ENCODE measurements at places on chromosomes 3 and 15.

DNA sequence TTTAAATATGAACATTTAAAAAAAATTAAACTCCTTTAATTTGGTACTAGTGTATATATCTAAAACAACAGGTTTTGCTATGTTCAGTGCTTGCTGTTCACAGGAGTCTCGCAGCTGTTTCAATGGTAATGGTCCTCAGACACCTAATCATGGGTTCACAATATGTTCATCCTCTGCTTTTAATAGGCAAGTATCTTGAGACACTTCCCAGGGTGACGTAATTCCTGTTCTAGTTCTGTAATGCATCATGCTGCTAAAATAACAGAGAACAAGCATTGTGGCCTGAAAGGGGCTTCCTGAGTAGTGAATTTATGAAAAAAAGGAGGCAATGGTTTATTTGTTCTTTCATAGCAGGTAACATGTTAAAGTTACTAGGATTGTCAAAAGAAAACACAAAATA, 625.2 kb upstream of the GBE1 start:
- DNase-seq = no peak

DNA sequence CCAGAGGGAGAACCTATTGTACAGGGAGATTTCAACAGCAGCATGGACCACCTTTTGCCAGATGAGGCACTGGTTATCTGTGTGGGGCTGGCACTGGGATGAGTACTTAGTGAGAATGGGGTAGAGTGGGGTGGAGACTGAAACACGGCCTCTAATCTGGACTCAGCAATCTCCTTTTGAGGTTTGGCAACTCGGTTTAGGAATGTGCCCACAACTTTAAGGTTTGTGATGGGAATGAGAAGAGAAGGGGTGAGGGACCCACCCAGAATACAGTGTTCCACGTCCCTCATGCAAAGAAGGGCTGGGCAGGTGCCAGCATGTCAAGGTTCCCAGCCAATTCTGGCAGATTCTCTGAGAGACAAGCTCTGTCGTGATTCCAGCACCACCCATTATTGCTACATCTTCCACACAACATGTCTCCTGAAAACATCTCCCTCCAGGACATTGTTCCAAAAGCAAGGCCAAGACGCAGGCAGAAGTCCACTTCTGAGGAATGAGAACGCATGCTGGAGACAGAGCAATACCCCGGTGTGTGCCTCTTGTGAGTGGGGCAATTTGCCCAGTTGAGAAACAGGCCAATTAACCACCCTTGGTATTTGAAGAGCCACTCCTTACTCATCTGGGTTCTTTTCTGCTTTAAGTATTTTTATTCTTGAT, 37.5 kb upstream of the CCR4 start:
- no peak for DNase-seq

DNA sequence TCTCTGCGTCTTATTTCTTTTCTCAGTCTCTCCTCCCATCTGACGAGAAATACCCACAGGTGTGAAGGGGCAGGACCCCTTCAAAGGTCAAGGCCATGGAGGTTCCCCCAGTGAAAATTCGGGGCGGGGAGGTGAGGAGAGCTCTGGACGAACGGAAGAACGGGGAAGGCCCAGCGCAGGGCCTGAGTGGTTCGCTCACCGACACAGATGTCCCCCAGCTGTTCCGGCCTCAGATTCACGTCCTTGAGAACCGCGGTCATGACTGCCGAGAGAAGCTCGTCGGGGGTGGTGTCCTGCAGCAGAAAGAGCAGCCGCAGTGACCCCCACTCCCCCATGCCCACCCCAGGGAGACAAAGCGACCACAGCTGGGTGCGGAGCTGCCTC, 542 bp downstream of the ACAA1 start:
- no peak for DNase-seq

DNA sequence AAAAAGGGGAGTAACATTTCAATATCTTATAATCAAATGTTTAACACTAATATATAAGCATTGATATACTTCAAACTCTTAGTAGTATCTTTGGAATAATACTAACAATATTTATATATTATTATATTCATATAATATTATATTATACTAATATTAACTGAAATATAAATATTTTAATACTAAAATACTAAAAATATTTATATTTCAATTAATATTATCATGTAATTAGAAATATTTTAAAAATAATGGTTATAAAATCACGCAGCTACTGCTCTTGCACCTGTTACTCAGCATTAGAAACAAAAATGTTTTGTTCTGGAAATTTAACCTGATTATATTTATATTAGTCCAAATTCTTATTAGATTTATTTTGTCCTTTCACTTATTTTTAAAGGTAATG, 12.6 kb upstream of the ATP8B4 start:
- DNase-seq = no peak

DNA sequence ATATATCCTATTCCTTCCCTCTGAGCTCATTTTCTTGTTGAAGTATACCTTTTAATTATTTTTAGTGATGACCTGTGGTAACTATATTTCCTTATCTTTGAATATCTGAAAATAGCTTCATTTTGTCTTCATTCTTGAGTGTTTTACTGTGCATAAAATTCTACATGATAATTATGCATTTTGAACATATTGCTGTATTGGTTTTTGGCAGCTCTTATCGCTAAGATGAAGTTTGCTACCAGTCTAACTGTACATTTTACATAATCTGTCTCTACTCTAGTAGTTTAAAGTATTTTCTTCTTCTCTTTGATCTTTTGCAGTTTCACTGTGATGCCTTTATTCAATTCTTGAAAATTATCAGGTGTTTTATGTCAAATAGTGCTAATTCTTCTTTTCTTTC, 189.5 kb downstream of the ISL2 start:
- DNase-seq = no peak

- DNase-seq = no peak
These were observed 4.3 kb downstream of the PCBP4 start for GRCh38 chr3:51962854-51963530.

- DNase-seq = no peak
These were observed 32.6 kb downstream of the PLS1 start for GRCh38 chr3:142628801-142629200.
